ENCODE measurements at places on chromosomes 2 and 18. TPM values are rescaled to one million over a fixed set of nuclear protein-coding genes. Genes with fewer than 3 reads are reported as not detected.

IKZF2 gene
- total RNA-seq, result 8.6 TPM

SLC9A4 gene
- not detected for total RNA-seq

GRCh38 chr2:228988786-228989185, 282.3 kb downstream of the PID1 start:
- no peak for DNase-seq
- H3K4me1 ChIP-seq, result no peaks in the 10 kb centered on the region
- H3K36me3 ChIP-seq, result no peaks in the 10 kb centered on the region
- no peaks in the 10 kb centered on the region for H3K27me3 ChIP-seq
- H3K4me3 ChIP-seq, result no peak overlapping the region

DNA sequence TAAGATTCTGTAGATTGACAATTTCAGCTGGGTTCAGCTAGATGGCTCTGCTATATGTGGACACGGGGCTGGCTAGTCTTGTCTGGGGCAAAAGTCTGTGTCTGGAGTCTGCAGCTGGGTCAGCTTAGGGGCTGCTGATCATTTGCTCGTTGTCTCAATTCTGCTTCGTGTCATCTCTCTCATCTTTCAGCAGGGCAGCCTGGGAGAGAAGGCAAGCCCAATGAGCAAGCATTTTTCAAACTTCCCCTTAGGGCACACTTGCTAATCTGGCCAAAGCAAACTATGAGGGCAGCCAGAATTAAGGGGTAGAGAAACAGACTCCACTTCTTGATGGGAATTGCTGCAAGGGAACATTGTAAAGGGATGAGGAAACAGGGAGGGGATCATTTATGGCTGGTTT, 462.6 kb downstream of the SLC4A3 start:
- no peak for DNase-seq
- no peaks in the 10 kb centered on the region for H3K27me3 ChIP-seq
- H3K4me3 ChIP-seq, result no peak overlapping the region

DNA sequence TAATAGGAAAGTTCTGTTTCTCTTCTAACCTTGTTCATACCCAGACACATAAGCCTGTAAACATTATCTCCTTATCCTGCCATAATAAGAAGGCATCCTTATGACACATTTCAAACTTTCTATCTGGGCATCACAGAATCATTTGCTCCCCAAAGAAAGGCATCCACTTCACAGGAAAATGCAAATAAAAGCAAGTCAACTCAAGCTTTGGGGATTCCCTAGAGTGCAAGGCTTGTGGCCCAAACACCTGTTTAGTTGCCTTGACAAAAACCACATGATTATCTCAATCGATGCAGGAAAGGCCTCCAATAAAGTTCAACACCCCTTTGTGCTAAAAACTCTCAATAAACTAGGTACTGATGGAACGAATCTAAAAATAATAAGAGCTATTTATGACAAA, 195.7 kb upstream of the GALNT5 start:
- no peak overlapping the region for H3K4me3 ChIP-seq
- no peaks in the 10 kb centered on the region for H3K4me1 ChIP-seq
- no peaks in the 10 kb centered on the region for H3K36me3 ChIP-seq
- DNase-seq, result no peak

- DNase-seq, result no peak
- H3K4me1 ChIP-seq, result peaks cover 62% of the 10 kb centered on the region
- peak overlapping the region; percentile 88 for H3K27ac ChIP-seq
- H3K4me3 ChIP-seq, result no peak overlapping the region
- peaks cover 5% of the 10 kb centered on the region for H3K36me3 ChIP-seq
Measured at GRCh38 chr18:8754995-8755960, 49.9 kb downstream of the MTCL1 start.

- no peak overlapping the region for H3K27ac ChIP-seq
- H3K36me3 ChIP-seq, result no peaks in the 10 kb centered on the region
- H3K27me3 ChIP-seq, result peaks cover 16% of the 10 kb centered on the region
- no peak overlapping the region for H3K4me3 ChIP-seq
- no peaks in the 10 kb centered on the region for H3K4me1 ChIP-seq
Measured at GRCh38 chr2:132583666-132584360, 86.2 kb downstream of the LYPD1 start.

DNA sequence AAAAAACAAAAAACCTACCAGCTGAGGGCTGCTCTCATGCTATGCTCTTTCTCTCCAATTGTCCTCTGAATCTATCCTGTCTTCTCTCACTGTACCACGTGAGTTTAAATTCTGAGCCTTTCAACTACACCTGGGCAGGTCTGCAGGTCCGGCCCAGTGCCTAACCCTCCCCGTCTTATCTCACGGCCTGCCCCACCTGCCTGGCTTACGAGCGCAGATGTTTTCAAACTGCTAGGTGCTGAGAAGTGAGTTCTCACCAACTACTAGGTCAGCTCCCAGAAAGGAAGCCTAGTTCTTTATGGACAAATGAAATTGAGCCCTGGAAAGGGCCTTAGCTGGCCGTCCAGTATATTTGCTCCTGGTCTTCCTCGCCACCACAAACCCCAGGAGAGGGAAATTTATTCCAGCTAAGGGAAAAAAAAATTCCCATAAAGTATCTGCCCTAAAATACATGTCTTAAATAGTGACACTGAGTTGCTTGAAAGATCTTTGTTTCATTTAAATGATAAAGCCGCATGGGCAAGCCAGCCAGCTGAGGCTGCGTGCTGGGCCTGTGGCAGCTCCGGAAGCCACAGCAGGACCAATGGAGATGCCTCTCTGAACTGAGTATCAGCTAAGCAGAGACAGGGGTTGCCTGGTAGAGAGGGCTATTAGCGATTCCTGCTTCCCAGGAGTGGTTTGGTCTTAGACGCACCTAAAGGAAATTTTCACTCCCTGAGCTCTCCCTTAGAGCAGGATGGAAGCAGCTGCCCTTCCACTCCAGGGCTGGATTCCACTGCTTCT, 92.5 kb upstream of the NCK2 start:
- peaks cover 4% of the 10 kb centered on the region for H3K27me3 ChIP-seq
- H3K4me3 ChIP-seq, result no peak overlapping the region
- DNase-seq, result no peak
- H3K27ac ChIP-seq, result no peak overlapping the region

DNA sequence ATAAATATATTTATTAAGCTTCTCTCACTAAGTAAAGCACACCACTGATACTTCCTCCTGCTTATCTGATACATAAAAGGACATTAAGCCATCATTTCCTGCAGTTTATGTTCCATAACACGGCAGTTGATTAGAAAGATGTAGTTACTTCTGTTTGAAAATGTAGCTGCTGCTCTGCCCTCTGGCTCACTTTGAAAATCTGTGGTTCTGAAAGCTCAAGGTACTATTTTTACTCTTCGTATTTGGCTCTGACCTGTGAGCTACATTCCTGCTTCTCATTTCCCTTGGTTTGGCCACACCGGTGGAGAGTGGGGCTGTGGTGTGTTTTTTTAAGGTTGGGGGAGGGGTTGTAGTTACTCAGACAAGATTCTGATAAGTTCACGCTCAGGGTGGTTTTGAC, 12.8 kb upstream of the TTN start:
- no peaks in the 10 kb centered on the region for H3K36me3 ChIP-seq
- H3K27ac ChIP-seq, result no peak overlapping the region
- H3K4me3 ChIP-seq, result no peak overlapping the region

DNA sequence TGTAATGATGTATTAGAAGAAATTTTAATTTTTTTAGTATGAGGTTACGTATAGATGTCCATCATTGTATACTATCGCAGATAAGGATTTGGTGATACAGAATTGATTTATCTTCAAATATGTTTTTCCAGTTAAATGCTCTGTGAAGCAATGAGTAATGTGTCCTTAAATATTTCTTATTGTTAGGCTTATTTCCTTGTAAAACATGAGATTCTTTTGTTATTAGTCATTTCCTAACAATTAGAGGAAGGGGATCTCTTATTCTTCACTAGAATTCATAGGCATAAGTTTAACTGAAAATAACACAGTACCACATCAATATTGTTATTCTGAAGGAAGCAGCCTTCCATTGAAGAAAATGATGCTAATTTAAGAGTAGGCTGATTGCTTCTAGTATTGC, 15.5 kb upstream of the OTX1 start:
- no peaks in the 10 kb centered on the region for H3K27me3 ChIP-seq
- H3K4me1 ChIP-seq, result no peaks in the 10 kb centered on the region
- H3K27ac ChIP-seq, result no peak overlapping the region
- H3K36me3 ChIP-seq, result no peaks in the 10 kb centered on the region
- no peak overlapping the region for H3K4me3 ChIP-seq
- no peak for DNase-seq

DNA sequence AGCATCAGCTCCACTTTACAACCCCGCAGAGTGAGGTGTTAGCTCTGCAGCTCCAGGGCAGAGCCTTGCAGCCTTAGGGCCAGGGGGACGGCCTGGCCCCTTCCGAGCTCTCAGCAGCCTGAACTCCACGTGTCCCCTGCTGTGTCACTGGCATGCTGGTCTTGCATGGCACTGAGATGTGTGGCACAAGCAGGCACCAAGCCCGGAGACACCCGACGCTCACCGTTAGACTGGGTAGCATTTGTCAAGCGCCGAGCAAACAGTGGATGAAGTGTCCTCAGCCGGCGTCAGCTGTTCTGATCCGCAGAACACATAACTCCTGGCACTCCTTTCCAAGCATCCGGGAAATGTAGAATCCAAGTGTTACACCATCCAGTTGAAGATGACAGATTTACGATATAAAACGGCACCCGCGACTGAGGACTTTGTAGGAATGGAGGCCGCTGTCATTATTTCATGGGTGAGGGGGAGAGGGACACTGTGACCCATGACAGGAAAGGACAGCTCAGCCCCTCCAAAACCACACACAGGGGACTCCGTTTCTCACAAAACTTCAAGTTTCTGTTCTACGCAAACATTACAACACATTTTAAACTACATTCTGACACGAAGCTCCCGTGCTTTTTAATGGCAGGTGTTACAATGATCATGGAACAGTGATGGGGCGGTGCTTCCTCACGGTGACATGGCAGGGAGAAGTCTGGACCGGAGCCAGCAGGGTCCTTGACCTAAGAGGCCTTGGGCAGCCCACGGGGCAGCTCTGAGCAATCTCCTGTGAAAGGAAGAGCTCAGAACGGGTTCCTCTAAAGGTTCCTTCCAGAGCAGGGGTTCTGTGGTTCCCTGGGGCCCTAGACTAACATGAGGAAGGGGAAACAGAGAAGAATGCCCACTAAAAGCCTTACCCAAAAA, 89.4 kb downstream of the HDAC4 start:
- no peak for DNase-seq
- H3K4me3 ChIP-seq, result no peak overlapping the region
- no peak overlapping the region for H3K27ac ChIP-seq
- peaks cover 20% of the 10 kb centered on the region for H3K4me1 ChIP-seq

DNA sequence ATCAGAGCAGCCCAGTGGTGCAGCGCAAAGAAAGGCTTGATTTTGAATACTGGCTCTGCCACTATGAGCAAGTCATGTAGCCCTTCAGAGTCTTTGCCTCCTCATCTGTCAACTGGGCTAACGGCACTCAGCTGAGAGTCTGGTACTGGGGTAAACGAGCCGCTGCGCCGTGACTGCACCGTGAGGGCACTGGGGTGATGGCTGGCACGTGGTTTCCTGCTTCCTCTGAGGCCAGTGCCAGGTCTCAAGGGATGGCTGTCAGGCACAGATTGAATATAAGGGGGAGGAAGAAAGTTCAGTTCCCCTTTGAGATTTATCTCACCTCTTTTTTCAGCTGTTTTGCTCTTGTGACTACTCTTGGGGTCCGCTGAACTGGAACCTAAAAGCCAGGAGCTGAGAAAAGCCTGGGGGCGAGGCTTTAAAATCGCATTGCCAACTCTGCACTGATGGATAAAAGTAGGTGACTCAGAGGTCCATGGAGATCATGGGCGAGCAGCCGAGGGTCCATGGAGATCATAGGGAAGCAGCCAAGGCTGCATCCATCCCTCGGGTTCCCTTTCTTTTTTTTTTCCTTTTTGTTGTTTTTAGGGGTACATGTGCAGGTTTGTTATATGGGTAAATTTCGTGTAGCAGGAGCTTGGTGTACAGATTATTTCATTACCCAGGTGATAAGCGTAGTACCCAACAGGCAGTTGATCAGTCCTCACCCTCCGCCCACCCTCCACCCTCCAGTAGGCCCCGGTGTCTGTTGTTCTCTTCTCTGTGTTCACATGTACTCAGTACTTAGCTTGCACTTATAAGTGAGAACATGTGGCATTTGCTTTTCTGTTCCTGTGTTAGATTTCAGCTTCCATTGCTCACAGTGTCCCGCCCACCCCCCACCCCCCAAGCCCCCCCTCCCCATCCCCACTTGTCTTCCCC, 114.3 kb downstream of the SPP2 start:
- no peak for DNase-seq
- H3K4me1 ChIP-seq, result peaks cover 65% of the 10 kb centered on the region
- no peaks in the 10 kb centered on the region for H3K27me3 ChIP-seq
- H3K4me3 ChIP-seq, result no peak overlapping the region

DNA sequence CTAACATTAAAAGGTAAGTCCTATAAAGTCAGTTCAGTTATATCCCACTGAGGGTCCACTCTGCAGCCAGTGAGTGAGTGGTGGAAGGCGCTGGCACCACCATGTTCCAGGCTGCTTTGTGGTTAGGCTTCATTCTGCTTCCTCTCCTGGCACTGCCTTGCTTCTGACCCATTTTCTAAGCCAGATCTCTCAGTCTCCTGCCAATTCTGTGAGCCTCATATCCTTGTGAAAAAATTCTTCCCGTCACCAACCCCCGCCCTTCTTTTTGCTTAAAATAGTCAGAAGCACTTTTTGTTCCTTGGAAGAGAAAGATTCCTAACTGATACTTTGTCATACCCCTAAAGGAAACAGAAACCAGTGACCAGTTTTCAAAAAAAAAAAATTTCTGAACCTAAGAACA, 139.8 kb upstream of the NCK2 start:
- H3K4me1 ChIP-seq, result peaks cover 13% of the 10 kb centered on the region
- no peaks in the 10 kb centered on the region for H3K36me3 ChIP-seq
- no peaks in the 10 kb centered on the region for H3K27me3 ChIP-seq
- no peak for DNase-seq

- no peak overlapping the region for H3K4me3 ChIP-seq
- DNase-seq, result no peak
- H3K36me3 ChIP-seq, result peaks cover 12% of the 10 kb centered on the region
- H3K27ac ChIP-seq, result peak overlapping the region; percentile 5
Measured at GRCh38 chr2:73839653-73840411, 11.1 kb downstream of the STAMBP start.

DNA sequence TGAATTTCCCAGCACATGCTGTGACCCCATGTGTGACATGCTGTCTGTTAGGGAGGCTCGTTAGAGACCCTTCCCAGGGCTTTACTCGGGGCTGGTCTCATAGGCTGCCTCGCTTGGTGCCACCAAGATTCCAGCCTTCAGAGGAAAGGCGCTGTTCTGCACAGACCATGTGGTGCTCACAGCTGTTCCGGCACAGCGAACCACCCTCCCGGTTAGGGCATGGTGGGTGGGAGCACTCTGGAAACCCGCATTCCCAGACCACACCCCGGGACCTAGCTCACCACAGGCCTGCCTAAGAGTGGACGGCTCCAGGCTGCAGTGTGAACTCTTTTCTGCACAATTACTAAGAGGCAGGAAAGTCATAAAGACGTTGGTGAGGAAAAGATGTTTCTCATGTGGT, 112.0 kb downstream of the MBP start:
- no peak overlapping the region for H3K4me3 ChIP-seq
- no peak for DNase-seq
- no peaks in the 10 kb centered on the region for H3K4me1 ChIP-seq
- H3K36me3 ChIP-seq, result peaks cover 15% of the 10 kb centered on the region
- H3K27me3 ChIP-seq, result no peaks in the 10 kb centered on the region

- H3K4me3 ChIP-seq, result no peak overlapping the region
- DNase-seq, result no peak
- H3K27me3 ChIP-seq, result peaks cover 2% of the 10 kb centered on the region
- H3K36me3 ChIP-seq, result peaks cover 6% of the 10 kb centered on the region
- H3K27ac ChIP-seq, result no peak overlapping the region
- H3K4me1 ChIP-seq, result peaks cover 15% of the 10 kb centered on the region
Measured at GRCh38 chr2:119289642-119290041, 66.0 kb downstream of the STEAP3 start.

GRCh38 chr2:112783187-112783714, 1.0 kb downstream of the IL1A start:
- H3K4me3 ChIP-seq, result no peak overlapping the region
- no peaks in the 10 kb centered on the region for H3K4me1 ChIP-seq
- H3K27ac ChIP-seq, result no peak overlapping the region
- no peaks in the 10 kb centered on the region for H3K36me3 ChIP-seq
- DNase-seq, result no peak
